Endothelial cell of umbilical vein (primary cell): ENCODE measurements at places on chromosomes 16 and 17.

DNA sequence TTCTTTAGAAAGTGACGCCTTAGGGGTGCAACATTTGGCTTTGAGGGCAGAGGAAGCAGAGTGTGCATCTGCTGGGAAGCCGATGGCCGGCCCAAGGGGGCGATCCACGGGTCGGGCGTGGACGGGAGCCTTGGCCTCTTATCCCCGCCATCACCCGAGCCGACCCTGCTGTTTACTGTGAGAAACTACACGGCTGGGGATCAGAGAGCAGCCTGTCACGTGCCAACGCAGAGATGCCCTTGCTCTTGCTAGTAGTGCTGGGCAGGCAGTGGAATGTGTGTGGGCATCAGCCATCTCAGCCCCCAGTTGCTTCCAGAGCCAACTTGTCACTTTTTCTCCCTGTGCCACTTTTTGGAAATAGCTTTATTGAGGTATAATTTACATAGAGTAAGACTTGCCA is 26.7 kb upstream of the ITGB4 start:
- no peak for DNase-seq

- no peak for DNase-seq
These were observed 825 bp downstream of the HEATR6 start for GRCh38 chr17:60077672-60078519.

DNA sequence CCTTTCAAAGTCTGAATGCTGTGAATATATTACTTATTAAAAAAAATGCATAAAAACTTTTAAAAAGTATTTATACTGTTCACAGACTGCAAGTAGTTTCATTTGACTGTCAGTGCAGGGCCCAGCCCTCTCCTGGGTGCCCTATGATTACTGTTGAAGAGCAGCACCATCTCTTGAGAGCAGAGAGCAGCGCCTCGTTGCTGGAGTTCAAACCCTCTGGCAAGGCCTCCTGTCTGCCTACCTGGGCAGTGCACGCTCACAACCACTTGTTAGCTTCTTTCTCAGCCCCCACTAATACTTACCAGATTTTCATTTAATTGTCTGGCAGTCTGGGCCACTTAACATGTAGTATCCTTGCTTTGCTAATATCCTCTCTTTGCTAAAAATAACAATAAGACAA is 233.4 kb downstream of the PHKB start:
- DNase-seq: peak; percentile 30

DNA sequence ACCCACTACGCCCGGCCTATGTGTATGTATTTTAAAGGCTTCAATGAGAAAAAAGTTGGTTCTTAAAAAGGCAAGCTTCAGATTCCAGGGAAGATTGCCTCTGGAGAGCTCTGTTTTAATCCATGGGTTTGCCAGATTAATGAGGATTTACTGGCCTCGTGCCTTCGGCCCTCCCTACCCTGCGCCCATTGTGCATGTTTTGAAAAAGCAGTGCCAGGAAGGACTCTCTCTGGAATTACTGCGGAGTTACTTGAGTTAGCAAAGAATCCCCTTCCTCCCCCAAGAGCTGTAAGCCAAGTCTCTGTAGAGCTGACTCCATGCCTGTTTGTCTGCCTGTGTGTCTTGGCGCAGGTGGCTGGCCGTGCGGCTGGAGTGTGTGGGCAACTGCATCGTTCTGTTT is 98.9 kb downstream of the ABCC6 start:
- DNase-seq: no peak

GRCh38 chr17:6142701-6143100 is 72.5 kb downstream of the WSCD1 start:
- DNase-seq: no peak

GRCh38 chr17:50177476-50177875 is 11.7 kb downstream of the SGCA start:
- no peak for DNase-seq

- peak; percentile 84 for DNase-seq
These were observed 29.4 kb upstream of the BAHCC1 start for GRCh38 chr17:81365601-81366585.

DNA sequence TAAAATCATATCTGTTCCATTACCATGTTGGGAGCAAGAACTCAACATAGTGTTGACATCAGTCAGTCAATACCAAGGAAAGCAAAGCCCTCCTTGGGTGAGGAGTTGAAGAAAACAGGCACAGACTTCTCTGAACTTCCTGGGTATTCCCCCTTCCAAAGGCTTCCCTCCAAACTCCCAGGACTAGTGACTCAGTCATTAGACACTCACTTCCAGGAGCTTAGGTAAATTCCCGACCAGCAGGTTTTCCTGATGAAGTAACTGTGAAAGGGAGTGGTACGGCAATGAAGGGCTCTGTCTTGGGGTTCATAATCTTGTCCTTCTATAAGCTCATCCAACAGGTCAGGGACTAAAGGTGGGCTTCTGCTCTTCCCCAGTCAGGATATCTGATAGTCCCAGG is 293.8 kb upstream of the AXIN2 start:
- DNase-seq: peak; percentile 30

DNA sequence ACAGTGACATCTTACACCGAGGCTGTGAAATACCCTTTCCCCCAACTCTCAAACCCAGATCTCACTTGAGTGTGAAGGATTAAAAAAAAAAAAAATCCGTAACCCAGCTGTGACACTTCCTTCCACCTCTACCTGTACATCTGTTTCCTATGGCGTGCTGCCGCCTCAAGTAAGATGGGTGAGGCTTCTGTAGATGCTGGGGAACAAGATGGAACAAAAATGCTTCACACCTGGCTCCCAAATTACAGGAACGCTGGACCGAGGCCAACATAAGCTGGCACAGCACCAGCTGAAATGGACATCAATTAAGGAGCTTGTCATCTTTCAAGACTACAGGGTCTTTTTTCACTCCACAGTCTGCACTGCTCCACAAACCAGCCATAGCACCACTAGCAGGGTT is 95.9 kb downstream of the HIC1 start:
- DNase-seq: no peak

- no peak for DNase-seq
These were observed 83.4 kb upstream of the GSE1 start for GRCh38 chr16:85529489-85530369.
